ENCODE measurements at places on chromosomes 11 and 22. TPM values are rescaled to one million over a fixed set of nuclear protein-coding genes. Genes with fewer than 3 reads are reported as not detected.

MMP11 gene
- total RNA-seq = 16.0 TPM

FDXACB1 gene
- 4.3 TPM for total RNA-seq

PNPLA3 gene
- 8.2 TPM for total RNA-seq

MALAT1 gene
- 16,563 TPM for total RNA-seq
